ENCODE measurements at places on chromosomes 5 and 9.

DNA sequence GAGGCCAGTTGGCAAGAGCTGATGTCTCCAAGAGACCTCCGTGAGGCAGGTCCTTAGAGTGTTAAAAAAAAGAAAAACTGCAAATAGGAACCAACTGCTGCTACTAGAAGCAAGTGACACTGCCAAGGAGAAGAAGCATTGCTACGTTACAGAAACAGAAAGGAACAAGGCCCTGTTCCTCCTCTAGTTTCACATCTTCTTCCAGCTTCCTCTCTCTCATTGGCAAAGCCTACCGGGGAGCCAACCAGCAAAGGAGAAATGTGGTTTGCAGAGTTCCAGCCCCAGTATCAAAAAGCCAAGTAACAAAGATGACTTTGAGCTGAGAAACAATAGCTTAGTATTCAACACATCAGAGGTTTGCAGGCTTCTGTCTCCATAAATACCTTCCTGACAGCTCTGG is 145.9 kb downstream of the PRELID2 start:
- no peak for DNase-seq

DNA sequence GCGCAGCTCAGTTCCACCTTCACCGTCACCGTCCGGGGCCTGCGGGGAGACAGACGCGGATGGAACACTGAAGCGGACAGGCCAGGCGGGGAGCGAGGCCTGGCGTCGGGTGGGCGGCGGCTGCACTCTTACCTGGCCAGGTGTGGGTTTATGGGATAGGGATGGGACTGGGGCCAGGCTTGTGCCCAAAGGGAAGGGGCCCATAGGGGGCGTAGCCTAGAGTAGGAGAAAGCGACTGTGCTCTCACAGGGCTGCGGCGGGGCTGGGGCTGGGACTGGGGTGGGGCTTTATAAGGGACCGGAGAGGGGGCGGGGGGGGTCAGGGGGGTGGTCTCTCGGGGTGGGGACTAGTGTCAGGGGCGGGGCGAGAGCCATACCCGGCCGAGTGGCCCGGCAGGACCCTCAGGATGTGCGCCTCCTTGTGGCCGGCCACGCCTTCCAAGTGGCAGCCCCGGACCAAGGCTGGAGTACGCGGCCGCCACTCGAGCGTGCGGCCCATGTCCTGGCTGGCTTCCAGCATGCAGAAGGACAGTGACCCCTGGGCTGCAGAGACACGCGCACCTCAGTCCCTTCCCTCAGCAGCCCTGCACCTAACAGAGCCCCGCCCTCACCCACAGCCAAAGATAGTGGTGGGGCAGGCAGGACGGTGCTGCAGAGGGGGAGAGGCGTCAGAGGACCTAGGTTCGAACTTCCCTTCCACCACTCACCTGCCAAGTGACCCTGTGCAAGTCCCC is 22.8 kb downstream of the FPGS start:
- DNase-seq, result no peak

DNA sequence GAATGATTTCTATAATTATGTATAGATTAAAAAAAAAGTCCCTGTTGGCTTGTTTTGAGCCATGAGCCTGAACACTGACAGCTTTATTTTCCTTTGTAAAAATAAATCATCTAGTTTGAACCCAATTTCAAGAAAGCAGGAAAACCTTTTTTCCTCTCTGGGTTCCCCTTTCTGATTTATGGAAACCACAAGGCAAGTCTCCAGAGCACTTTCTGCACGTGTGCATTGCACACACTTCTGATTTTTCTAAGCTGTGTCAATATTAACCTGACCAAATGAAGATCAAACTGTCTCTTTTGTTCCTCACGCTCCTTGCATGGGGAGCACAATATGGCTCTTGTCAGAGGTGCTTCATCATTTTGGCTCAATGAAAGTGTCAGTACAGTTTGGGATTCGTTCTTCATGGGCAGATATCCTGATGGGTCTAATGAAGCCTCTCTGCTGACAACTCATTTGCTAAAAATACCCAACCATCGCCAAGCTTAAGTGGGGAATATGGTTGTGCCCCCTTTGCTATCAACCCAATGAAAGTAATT is 39.2 kb upstream of the PCA3 start:
- no peak for DNase-seq

- DNase-seq, result no peak
Measured at GRCh38 chr9:115674091-115674490, 479.5 kb upstream of the PAPPA start.

DNA sequence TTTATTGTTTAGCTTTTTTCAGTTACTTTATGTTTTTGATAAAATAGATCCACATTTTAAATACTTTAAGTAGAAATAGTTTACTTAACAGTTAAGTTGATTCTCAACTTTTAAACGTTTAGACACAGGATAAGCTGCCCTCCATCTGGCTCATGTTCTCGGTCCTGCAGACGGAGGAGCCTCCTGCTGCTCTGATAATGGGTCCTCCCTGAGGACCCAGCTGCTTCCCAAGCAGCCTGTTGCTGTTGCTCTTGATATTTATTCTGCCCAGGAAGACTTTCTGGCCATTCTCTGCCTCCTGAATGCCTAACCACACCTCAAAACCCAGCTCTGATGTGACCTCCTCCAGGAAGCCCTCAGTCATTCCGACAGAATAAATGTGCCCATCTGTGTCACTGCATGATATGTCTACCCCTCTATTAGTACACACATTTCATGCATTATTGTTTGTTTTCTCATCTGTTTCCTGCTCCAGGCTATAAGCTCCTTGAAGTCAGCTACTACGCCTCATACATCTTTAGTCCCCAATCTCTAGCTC is 267.2 kb upstream of the MSX2 start:
- no peak for DNase-seq

DNA sequence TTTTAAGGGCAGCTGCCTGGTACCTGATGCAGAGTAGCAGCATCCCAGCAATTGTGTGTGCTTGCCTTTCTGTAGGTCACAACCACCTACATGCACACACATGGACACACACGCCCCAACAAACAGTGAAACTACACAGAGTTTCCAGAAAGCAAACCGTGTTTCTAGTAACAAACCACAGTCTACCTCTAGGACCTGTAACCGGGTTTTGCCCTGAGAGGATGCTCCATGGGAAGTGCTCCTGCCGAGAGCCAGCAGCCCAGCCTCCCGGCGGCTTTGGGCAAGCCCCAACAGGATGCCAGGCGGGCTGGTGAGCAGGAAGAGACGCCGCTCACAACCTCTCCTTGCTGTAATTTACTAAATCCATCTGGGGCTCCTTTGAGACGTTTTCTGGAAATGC is 4.1 kb upstream of the TCF7 start:
- no peak for DNase-seq

DNA sequence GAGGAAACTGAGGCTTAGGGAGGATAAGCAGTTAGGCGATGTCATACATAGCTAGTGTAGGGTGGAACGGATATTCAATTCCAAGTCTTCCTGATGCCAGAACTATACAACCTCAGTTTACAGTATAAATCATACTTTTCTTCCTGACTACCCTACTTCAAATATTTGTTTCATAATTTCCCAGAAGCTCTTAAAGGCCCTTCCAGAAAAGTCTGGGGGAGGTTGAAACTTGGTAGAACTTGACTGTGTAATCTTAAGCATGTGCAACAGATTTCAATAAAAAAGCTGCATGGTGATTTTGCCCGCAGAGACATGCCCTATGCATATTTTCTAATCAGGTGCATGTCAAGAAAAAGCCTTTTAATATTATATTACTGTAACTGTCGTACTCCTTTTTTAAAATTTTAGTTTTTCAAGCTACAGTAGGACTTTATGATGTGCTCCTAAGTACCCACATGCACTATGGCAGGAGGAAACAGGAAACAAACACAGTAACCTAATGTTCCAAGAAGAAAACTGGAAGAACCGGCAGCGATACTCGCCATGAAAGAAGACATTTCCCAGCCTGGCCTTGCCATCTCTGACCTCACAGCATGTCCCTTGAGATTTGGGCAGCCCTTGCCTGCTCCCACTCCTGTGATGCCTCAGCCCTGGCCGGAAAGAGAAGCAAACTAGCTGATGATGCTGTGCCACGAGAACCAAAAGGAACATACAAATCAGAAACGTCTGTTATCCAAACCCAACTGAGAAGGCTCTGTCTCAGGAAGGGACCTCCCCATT is 266.0 kb downstream of the EFNA5 start:
- DNase-seq, result no peak

DNA sequence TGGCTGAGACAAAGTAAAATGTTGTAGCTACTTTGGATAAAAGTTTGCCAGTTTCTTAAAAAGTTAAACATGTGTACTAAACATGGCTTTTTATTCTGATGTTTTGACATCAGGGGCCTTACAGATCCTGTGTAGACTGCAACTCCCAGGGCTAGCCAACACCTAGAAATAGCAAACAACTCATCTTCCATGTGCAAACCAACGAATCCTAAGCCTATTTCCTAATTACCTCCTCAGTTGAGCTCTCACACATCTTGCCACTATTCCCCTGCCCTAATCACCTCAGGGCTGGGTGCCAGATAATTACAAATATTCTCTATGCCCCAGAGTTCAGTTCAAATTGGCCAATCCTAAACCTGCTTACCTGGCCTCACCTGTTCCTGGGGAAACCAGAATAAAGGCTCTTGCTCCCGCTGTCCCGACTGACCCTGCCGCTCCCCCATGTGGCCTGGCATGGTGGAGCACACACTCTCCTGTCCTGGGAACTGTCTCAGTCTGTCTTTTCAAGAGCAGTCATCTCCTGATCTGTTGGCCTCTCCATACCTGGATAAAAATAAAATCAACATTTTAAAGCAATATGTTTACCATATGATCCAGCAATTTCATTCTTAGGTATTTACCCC is 37.1 kb upstream of the FAM169A start:
- no peak for DNase-seq

DNA sequence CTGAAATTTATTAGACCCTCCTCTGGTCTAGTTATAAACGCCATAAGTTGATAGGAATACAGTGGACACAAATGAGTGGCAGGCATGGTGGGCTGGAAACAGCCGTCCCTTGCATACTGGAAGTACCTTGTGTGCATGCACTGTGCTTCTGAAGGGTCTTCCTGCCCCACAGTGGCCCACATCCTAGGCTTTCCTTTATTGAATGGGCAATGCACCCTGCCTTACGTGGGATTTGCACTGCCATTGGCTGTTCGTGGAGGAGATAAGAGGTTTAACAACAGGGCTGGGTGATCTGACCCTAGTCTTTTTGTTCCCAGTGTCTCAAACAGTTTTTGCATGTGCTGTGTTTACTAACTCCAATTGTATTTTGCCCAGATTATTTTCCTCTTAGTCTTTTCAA is 480.8 kb downstream of the GADD45G start:
- DNase-seq, result no peak

- DNase-seq, result no peak
Measured at GRCh38 chr5:53369681-53370080, 110.7 kb upstream of the FST start.

DNA sequence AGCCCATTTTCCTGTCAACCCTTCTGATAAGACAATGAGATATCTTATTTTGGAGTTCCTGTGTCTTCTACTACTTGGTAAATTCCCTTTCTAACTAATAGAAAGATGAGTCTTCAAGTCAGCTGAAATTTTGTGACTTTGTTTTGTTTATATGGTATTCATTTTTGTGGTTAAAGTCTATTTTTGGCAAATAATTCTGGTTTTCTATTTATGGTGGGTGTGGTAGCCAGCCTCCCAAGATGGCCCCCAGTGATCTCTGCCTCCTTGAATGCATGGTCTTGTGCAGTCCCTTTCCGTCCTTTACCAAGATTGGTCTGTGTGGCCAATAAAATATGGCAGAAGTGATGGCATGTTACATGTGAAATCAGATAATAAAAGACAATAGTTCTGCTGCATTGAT is 91.5 kb downstream of the NR3C1 start:
- DNase-seq, result no peak

- DNase-seq, result no peak
Measured at GRCh38 chr9:70466976-70467561, 52.6 kb upstream of the KLF9 start.

- no peak for DNase-seq
Measured at GRCh38 chr9:81079055-81079454, 610.3 kb downstream of the TLE1 start.

- DNase-seq, result no peak
Measured at GRCh38 chr5:55338092-55338613, 30.4 kb downstream of the MTREX start.

GRCh38 chr5:174581479-174581878 is 142.9 kb upstream of the MSX2 start:
- DNase-seq, result no peak

DNA sequence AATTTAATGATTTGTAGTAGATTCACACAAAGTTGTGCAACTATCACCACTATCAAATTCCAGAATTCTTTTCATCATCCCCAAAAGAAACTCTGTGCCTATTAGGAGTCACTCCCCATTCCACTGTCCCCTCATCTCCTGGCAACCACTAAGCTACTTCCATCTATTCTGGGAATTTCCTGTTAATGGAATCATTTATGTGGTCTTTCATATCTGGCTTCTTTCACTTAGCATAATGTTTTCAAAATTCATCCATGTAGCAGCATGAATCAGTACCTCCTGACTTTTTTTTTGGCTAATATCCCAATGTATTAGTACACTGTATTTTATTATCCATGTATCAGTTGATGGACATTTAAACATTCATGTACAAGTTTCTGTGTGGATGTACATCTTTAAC is 157.6 kb downstream of the TTC39B start:
- no peak for DNase-seq

DNA sequence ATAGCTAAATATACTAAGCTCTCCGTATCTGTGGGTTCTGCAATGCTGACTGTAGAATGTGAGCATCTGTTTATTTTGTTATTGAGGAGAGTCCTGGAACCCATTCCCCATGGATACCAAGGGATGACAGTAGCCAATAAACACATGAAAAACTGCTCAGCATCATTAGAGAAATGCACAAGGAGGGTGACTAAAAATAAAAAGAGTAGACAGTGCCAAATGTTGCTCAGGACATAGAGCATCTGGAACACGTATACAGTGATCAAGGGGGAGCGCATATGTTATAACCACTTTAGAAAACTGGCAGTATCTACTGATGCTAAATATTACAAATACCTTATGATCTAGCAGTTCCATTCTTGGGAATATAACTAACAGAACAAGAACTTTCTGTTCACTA is 31.0 kb downstream of the MARCHF6 start:
- no peak for DNase-seq

GRCh38 chr9:26412446-26412845 is 480.2 kb downstream of the CAAP1 start:
- DNase-seq, result no peak

DNA sequence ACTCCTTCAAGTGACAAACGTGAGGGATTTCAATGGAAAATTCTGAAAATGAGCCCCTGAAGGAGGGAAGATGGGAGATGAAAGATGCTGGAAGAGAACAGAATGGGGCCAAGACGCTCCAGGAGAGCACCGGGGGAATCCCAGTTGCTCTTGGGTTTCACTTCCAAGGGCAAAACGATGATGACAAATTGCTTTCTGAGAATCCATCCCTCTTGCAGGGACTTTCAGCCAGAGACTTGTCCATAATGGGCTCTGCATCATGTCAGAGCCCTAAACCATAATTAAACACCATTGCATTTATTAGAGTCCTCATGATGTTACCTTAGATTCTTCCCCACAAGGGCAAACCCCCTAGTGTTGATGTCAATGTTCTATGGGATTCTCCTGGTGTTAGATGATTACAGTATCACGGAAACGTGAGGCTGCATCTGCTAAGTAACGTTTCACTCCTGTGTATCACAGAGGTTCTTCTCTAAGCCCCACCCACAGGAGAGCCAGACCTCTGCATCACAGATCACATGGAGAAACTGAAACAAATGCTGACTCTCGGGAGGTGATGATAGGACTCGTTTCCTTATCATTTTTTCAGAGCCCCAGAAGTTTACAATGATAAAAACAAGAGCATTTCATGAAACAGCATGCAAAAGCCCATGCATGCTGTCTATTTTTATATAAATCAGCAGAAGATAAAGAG is 114.4 kb downstream of the TENT4A start:
- DNase-seq, result peak; percentile 3

- no peak for DNase-seq
Measured at GRCh38 chr5:149400304-149400703, 21.2 kb upstream of the IL17B start.

All from hematopoietic multipotent progenitor cell treated with erythropoietin and hydrocortisone succinate and interleukin-3 and kit ligand, for 15 days (in vitro differentiated cells).